Stimulated activated CD8-positive, alpha-beta memory T cell treated with anti-CD3 and anti-CD28 coated beads, Interleukin-4, amount 100 ng/mL, for 4 hours (primary cell): ENCODE measurements at places on chromosomes 4 and X.

GRCh38 chrX:37854148-37854547 lies 6.8 kb upstream of the DYNLT3 start:
- DNase-seq: no peak

- DNase-seq: no peak
Observed at GRCh38 chr4:106801386-106801785, 234.7 kb downstream of the DKK2 start.

DNA sequence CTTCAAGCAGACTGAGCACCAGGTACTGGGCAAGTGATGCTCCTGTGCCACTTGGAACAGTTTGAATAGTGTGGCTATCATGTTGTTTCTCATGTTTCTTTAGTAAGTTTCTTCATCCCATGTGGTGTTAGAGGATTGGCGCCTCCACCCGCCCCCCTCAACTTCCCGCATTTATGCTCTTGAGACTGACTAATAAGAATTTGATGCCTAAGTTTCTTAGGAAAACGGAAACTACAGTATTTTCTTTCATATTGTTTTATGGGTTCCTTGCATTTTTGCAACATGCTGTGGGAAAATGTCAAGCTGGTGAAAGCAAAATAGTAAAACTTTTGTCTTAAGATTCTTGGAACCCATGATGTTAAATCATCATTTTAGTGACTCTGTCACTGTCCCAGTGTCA lies 101.2 kb upstream of the SLC4A4 start:
- DNase-seq: no peak

DNA sequence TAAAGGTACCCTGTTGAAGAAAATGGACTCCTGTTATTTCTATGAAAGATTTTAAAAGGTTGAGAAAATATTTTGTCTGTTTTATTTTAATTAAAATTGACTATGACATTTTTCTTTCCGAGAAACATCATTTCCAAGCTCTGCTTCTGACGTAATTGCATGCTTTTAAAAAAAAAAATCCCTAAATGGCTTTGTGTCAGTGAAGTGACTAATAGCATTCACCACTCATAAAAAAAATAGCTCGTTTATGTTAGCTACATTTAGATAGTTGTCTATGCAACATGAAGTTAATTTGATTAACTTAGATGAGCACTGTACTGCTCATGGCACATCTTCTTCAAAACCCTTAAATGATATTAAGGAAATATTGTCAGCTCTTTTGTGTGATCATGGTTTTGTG lies 105.1 kb upstream of the KLHL13 start:
- no peak for DNase-seq
